ENCODE measurements at places on chromosomes 1 and 21. TPM values are rescaled to one million over a fixed set of nuclear protein-coding genes. Genes with fewer than 3 reads are reported as not detected.

The ZYG11B gene
- 42.1 TPM for total RNA-seq

The NGF gene
- 41.4 TPM for total RNA-seq

The OR2T33 gene
- total RNA-seq, result not detected

DNA sequence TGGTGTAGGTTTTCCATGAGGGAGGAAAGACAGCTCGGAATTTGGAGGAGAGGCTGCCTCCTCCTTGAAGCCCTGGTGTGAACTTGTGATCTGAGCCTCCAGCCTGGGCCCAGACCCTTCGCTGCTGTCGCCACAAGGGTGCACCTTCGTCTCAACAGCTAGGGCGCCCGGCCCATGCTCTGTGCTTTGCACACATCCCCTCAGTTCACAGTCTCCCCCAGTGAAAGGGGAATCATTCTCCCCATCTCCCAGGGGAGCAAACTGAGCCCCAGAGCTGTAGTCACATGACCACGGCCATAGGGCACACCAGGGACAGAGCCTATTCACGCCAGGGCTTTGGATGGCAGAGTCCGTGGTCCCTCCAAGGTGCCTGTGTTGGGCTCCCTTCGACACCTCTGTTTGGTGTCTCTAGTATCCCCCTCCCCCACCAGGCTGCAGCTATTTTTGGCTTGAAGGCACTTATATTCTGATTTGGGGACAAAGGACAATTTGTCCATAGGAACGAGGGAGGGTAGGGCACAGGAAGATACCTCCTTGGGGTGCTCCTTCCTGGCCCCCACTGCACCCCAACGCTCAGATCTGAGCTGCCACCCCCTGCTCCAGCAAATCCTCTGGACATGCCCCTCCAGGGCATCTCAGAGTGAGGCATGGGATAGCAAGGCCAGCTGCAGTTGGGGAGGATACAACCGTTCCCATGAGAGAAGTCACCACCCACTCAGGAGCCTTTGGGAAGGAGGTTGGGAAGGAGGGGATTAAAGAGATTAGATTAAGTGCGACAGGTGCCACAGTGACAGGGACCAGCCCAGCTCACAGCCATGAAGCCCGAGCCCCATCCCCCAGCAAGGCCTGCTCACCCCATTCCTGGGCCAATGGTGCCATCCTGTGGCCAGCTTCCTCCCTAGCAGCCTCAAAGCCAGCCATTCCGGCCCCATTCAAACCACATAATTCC, 15.7 kb downstream of the MATN1 start:
- peak; percentile 90 for DNase-seq

DNA sequence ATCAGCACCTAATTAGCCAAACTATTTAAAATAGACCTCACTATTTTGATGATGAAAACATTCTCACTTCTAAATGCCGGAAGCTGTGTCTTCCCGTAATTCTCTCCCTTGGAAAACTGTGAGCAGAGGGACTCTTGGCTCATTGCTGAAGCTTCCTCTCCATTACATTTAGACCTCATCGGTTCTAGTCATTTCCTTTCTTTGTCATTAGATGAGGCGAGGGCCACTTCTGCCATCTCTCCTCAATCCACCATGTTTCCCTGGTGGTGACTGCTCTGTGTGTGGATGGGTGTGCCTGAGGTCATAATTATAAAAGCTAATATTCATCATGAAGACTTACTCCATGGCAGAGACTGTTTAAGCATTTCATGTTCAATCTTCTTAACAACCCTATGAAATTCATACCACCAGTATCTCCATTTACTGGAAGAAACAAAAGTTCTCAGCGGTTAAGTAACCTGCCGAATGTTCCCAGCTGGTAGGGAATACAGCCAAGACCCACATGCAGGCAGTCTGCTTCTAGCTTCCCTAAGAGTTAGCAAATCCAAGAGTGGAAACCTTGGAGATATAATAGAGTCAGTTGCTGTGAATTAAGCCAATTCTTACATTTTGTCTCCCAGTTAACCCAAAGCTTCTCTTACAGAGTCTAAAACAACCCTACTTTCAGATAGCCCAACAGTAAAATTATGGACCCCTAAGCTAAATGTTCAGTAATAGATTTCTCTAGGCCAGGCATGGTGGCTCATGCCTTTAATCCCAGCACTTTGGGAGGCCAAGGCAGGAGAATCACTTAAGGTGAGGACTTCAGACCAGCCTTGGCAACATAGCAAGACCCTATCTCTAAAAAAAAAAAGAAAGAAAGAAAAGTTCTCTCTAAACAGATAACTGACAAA, 156.2 kb downstream of the ZBTB18 start:
- no peak for DNase-seq

DNA sequence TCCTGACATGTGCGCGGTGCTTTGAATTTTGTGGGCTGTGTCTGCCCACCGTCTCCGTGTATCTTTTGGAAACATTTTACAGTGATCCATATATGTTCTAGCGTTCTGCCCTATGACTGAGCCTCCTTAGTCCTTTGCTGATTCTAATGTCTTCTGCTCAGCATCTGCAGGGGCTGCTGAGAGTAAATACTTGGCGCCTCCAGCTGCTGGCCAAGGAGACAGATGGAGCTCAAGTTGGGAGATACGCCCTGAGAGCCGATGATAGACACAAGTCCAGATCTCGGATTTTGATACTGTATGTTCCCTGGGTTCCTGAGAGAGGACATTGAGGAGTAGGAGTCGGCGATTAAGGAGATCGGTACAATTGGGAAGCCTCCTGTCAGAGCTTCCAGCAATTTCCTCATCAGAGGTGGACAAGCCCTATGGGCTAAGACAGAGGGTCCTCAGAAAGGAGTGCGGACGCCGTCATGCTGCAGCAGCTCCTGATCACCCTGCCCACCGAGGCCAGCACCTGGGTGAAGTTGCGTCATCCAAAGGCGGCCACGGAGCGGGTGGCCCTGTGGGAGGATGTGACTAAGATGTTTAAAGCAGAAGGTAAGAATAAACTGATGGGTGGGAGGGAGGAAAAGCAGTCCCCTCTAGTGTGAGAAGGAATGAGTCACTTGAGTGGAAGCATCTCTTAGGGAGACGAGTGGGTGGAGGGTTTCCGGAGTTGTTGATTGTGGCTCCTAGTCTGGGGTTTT, 390 bp downstream of the ZFP69B start:
- no peak for DNase-seq

- DNase-seq, result peak; percentile 75
Measured at GRCh38 chr1:10781137-10781536, 15.3 kb downstream of the CASZ1 start.

GRCh38 chr1:45260244-45260643, 53.8 kb upstream of the ZSWIM5 start:
- no peak for DNase-seq

GRCh38 chr1:88168126-88168525, 515.9 kb upstream of the PKN2 start:
- DNase-seq, result no peak

DNA sequence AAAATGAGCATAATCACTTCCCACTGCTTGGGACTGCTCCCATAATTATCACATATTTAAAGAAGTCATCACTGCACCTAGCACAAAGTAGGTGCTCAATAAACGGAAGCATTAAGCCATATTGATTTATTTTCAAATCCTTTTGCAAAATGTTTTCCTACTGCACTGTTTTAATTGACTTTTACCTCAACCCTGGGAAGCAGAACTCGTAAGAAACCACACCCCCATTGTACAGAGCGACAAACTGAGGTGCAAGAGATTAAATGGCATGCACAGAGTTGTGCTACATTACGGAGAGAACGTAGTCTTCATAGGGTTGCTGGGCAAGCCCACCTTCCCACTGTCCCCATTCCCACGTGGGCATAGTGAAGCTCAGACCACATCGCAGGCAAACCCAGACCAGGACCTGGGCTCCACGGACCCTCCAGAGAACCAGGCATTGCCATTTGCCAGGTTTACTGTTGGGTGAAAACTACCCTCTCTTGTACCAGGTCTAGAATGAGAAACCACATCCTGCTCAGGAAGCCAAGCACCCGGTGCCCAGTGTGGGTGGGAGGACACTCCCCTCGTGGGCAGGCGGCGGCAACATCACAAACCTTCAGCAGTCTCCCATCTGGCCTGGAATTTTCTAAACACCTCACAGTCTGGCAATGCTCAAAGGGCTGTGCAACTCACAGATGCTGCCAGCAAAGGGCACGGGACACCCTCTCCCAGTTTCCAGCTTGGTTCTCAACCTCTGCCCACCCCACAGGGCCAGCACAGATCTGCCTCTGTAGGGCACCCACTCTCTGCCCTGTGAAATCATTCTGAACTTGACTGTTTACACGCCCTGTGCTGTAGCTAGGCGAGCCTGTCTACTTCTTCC, 8.2 kb downstream of the IFFO2 start:
- no peak for DNase-seq

DNA sequence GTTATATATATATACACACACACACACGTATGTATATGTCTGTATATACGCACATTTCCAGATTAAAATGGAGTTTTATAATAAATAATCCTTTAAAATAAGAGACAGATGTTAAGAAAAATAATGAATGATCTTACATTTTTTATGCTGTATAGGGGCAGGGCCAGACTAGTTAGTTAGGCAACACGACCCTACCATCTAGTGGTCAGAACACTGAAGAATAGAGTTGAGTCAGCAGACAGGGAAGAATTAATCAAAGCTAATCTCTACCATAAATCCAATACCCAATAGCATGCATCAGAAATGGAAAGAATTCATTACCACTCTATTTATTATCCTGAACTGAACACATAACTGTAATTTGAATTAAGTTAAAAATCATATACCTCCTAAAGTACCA, 156.7 kb downstream of the BRINP3 start:
- DNase-seq, result no peak

- no peak for DNase-seq
Measured at GRCh38 chr1:185560760-185561159, 173.4 kb upstream of the HMCN1 start.
